Activated CD4-positive, alpha-beta memory T cell treated with anti-CD3 and anti-CD28 coated beads, Interleukin-2, amount 10 ng/mL, durations not matched to agents 7 days and 5 days (primary cell): ENCODE measurements at places on chromosomes 1 and 21.

DNA sequence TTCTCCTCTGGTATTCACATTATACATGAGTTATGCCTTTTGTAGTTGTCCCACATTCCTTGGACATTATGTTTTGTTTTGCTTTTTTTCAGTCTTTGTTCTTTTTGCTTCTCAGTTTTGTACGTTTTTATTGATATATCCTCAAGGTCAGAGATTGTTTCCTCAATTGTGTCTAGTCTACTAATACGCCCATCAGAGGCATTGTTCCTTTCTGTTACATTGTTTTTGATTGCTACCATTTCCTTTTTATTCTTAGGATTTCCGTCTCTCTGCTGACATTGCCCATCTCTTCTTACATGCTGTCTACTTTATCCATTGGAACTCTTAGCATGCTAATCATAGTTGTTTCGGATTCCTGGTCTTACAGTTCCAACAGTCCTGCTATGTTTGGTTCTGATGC, 27.8 kb upstream of the MPC2 start:
- no peaks in the 10 kb centered on the region for H3K27me3 ChIP-seq
- no peak overlapping the region for H3K27ac ChIP-seq
- DNase-seq, result no peak
- H3K4me1 ChIP-seq, result no peaks in the 10 kb centered on the region
- H3K4me3 ChIP-seq, result no peak overlapping the region
- peaks cover 34% of the 10 kb centered on the region for H3K36me3 ChIP-seq

- H3K4me1 ChIP-seq, result peaks cover 25% of the 10 kb centered on the region
- H3K36me3 ChIP-seq, result no peaks in the 10 kb centered on the region
- no peak overlapping the region for H3K4me3 ChIP-seq
- peaks cover 6% of the 10 kb centered on the region for H3K27me3 ChIP-seq
- H3K27ac ChIP-seq, result no peak overlapping the region
- no peak for DNase-seq
These were observed 40.8 kb upstream of the RXRG start for GRCh38 chr1:165485716-165486115.

DNA sequence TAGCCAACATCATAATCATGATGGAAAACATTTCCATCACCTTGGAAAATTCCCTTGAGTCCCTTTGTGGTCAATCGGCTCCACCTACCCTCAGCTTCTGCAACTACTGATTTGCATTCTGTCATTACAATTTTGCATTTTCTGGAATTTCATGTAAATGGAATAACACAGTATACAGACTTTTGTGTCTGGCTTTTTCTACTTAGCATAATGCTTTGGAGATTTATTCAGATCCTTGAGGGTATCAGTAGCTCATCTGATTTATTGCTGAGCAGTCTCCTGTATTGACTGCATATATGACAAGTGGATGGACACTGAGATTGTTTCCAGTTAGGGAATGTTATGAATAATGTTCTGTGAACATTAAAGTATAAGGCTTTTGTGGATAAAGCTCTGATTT, 358.3 kb downstream of the USP25 start:
- H3K4me1 ChIP-seq, result no peaks in the 10 kb centered on the region
- no peaks in the 10 kb centered on the region for H3K36me3 ChIP-seq
- H3K27ac ChIP-seq, result no peak overlapping the region

DNA sequence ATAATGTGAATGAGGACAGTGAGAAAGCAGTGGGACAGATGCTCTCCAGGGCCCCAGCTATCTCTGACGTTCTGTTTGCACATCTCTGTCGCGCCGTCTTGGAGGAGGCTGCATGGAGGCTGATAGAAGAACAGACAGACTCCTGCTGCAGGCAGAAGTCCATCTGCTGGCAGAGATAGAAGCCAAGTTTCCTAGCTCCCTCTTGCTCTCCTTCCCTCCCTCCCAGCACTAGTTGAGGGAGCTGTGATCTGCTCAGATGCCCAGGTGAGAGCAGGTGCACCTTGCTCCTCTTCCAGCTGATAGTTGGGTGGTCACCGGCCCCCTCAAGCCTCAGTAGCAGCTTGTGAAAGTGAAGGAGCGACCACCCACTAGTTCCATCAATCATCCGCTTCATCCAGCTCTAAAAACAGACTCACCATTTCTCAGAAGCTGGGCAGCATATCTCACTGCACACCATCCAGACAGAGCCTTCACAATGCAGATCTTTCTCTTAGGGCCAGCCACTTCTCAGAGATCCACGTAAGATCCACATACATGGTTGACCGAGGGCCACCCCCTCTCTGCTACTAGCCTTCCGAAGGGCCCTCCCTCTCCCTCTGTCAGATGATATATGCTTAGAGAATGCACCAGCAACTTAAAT, 12.9 kb downstream of the LRRN2 start:
- H3K4me3 ChIP-seq, result no peak overlapping the region
- DNase-seq, result no peak
- H3K27ac ChIP-seq, result no peak overlapping the region
- H3K36me3 ChIP-seq, result no peaks in the 10 kb centered on the region

DNA sequence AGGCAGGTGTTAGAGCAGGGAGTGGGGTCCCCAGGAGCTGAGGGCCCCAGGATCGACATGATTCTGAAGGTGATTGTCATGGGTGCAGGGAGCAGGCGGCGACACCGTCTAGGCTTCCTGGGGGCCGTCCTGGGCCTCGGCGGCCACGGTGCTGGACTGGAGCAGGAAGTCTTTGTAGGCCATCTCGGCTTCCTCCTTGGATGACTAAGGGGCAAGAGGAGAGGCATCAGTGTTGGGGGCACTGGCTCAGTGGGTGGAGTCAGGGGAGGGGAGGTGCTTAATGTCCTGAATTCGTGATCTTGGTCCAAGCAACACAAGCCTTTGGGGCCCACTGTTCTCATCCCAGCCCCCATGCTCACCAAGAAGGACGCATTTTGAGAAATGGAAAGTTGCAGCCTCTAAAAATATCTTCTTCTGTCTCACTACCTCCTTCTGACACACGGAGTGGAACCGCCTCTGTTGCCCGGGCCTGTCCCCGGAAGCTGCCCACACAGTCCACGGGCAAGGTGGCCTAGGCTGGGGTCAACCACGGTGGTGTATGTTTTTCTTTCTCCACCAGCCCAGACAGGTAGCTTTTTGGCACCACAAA, 8.6 kb upstream of the FCMR start:
- peak; percentile 25 for DNase-seq
- peak overlapping the region; percentile 65 for H3K27ac ChIP-seq
- H3K4me3 ChIP-seq, result no peak overlapping the region
- peaks cover 20% of the 10 kb centered on the region for H3K4me1 ChIP-seq

GRCh38 chr1:81517987-81518386, 282.7 kb upstream of the ADGRL2 start:
- H3K4me3 ChIP-seq, result no peak overlapping the region
- no peak for DNase-seq
- no peaks in the 10 kb centered on the region for H3K36me3 ChIP-seq

- H3K27me3 ChIP-seq, result no peaks in the 10 kb centered on the region
- no peak overlapping the region for H3K4me3 ChIP-seq
- DNase-seq, result no peak
These were observed 104.9 kb upstream of the PLD5 start for GRCh38 chr1:242629396-242629795.

GRCh38 chr1:224095339-224095738, 18.6 kb upstream of the FBXO28 start:
- peaks cover 25% of the 10 kb centered on the region for H3K27me3 ChIP-seq
- no peak overlapping the region for H3K4me3 ChIP-seq
- H3K4me1 ChIP-seq, result no peaks in the 10 kb centered on the region
- no peaks in the 10 kb centered on the region for H3K36me3 ChIP-seq

DNA sequence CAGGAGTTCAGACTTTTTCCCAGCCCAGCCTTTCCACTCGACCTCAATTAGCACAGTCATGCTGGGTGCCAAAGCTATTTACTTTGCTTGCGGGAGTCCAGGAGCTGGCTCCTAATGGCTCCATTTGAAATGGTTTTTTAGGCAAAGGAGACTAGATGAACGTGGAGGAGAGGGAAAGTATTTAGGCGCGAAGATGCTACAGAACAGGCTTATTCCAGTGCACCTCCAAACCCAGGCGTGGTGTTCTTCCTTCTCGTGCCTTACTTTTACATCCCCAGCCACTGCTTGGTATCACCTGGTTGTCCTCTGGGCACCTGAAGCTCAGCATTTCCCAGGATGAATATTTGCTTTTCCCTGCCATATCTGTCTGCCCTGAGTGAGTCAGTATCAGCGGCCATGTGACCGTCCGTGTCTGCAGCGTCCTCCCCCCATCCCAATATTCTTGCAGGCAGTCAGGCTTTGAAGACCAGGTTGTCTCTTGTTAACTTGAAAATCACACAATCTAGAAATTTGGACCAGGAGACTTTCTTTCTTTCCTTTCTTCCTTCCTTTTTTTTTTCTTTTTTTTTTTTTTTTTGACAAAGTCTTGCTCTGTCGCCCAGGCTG, 198.5 kb downstream of the DYRK1A start:
- H3K36me3 ChIP-seq, result no peaks in the 10 kb centered on the region
- peak overlapping the region; percentile 39 for H3K4me3 ChIP-seq
- DNase-seq, result no peak
- H3K4me1 ChIP-seq, result peaks cover 24% of the 10 kb centered on the region
- H3K27ac ChIP-seq, result peak overlapping the region; percentile 99
- H3K27me3 ChIP-seq, result peaks cover 4% of the 10 kb centered on the region

DNA sequence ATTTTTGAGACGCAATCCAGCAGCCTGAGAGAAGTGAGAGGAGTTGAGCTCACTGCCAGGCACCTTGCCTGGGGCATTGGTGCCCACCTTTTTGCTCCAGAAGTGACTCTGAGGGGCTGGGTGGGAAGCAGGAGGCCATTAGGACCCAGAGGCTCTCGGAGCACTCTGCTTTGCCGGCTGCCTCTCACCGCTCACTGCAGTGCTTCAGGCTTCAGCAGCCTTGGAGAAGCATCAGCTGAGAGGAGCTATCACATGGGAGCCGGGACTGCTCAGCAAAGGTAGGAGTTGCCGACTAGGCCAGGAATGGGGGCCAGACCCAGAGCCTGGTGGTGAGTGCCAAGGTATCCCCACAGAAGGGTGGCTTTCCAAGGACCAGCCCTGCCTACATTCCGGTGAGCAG, at the start of gene GPR61:
TSS of gene GPR61 (plus strand) at position 197 of the 400 bp plus-strand sequence. CDS start 3,151 bp downstream, outside the sequence.
- H3K4me3 ChIP-seq, result no peak within 1 kb of the TSS
- H3K4me1 ChIP-seq, result no peaks in the 10 kb centered on the region
- no peak for DNase-seq
- no peaks in the 10 kb centered on the region for H3K36me3 ChIP-seq
- H3K27me3 ChIP-seq, result peaks cover 1% of the 10 kb centered on the region

- H3K4me1 ChIP-seq, result no peaks in the 10 kb centered on the region
- no peak overlapping the region for H3K27ac ChIP-seq
- DNase-seq, result no peak
These were observed 157.0 kb upstream of the ZNHIT6 start for GRCh38 chr1:85865213-85865612.

- H3K36me3 ChIP-seq, result no peaks in the 10 kb centered on the region
- DNase-seq, result no peak
- H3K27ac ChIP-seq, result no peak overlapping the region
- H3K4me1 ChIP-seq, result peaks cover 9% of the 10 kb centered on the region
- no peak overlapping the region for H3K4me3 ChIP-seq
These were observed 1.3 kb upstream of the KLHDC7A start for GRCh38 chr1:18479454-18479853.

DNA sequence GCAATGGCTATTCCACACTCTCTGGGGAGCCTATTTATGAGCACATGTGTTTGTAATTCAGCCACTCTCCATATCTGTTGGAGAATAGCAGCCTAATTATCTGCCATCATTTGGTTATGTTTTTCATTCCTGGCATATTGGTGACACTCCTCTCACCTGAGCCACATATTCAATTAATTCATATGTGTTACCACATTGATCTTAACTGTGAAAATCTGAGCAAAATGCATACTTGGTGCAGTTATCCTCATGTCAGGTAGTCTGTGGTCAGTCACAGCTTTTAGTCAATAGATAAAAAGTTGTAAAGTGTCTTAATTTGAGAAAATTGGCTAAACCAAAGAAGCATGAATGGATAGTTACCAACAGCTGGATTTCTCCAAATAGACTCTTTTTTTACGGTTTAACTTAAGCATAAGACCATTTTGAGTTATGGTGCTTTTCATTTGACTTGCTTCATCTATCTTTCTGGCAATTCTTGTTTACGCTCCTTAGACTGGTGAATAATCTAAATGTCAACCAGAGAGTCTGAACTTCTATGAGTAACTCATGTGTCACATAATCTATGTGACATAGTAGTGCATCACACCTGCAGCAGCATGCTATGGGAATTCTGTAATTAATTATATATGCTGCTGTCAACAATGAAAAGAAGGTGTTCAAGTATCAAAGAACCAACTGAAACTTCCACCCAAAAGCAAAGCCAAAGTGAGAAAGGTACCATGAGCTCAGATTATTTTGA, 187.7 kb upstream of the SGIP1 start:
- peak overlapping the region; percentile 31 for H3K4me3 ChIP-seq
- H3K36me3 ChIP-seq, result peaks cover 45% of the 10 kb centered on the region
- no peaks in the 10 kb centered on the region for H3K27me3 ChIP-seq
- H3K27ac ChIP-seq, result peak overlapping the region; percentile 55
